ENCODE measurements at places on chromosomes 12 and 14.

DNA sequence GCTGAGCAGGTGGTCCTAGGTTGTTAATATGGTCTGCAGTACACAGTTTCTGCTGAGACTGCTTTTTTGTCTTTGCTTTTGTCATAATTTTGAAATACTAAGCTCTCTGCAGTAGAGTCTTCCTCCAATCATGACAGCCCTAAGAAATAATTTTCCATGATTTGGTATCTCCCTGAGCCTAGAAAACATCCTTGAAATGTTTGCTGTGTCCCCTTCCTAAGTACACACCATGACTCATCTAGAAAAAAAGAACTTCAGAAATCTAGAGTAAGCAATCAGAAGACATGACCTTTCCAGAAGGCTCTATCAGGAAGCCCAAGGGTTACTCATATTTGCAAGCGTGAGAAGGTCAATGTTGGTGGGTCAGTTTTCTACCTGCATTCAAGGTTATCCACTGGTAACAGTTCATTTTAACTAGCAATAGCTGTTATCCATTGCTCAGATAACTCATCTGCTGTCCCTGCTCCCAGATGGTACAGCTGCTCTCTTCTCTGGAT lies 16.4 kb downstream of the DAD1 start:
- no peak for DNase-seq

DNA sequence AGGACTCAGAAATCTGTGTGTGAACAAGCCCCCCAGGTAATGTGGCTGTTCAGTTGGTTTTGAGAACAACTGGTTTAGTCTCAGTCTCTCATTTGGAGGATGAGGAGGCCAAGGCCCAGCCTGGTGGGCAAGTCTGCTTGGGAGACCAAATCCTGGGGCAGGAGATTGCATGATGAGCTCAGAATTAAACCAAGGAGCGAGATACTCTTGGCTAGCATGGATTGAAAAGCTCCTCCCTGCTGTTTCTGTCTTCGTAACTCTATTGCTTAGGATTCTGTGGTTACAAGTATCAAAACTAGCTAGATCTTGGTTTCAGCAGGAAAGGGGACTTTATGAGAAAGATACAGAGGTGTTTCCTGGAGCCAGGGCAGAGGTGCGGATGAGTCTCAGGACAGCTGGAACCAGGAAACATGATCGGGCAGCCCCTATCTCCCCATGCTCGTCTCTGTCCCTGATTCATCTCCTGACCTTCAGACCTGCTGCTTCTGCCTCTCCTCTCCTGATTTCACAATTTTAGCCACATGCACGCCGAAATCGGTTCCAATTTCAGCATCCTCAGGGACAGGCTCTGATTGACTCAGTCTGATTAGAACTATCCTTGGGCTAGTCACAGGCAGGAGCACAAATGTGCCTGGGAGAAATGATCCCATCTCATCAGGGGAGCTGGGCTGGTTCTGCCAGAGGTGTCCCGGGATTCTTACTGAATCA lies 40.2 kb upstream of the RIN3 start:
- DNase-seq: no peak

- DNase-seq: no peak
These were observed 198.7 kb upstream of the EEA1 start for GRCh38 chr12:93127582-93128331.

GRCh38 chr12:100199347-100200149 lies 1.1 kb upstream of the ACTR6 start:
- peak; percentile 15 for DNase-seq

GRCh38 chr12:26278666-26279065 lies 83.3 kb downstream of the SSPN start:
- DNase-seq: no peak

DNA sequence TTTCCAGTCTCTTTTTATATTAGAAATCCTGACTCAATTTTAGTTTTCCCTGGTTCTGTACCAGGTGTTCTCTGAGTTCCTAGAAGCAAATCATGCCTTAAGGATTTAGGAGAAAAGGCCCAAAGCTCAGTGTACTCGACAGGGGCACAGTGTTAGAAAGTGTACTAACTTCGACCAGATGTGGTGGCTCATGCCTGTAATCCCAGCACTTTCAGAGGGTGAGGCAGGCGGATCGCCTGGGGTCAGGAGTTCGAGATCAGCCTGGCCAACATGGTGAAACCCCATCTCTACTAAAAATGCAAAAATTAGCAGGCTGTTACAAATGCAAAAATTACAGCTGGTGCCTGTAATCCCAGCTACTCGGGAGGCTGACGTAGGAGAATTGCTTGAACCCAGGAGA lies 12.0 kb downstream of the VEZT start:
- DNase-seq: no peak

DNA sequence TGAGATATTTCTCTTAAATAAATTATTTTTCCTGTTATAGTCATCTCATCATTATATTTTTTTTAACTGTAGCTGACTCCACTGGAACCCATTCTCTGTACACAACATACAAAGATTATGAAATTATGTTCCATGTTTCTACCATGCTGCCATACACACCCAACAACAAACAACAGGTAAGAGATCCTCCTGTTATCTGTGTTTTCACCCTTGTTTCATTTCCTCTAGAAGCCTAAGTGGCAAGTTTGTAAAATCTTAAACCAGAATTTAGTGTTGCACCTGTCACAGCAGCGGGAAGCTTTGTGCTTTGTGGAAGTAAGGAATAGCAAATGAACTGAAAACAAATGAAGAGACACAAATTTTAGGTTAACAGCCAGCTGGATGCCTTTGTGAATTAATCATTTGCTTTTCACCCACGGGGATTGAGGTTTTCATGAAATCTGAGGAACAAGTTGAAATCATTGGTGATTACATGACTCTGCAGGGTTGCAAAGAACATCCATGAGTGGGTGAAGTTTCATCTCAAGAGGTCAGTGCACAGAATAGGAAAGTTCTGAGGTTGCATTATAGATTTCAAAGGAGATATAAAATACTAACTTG lies 273.9 kb upstream of the RGS6 start:
- no peak for DNase-seq

GRCh38 chr12:50678650-50679365 lies 85.1 kb upstream of the ATF1 start:
- no peak for DNase-seq

DNA sequence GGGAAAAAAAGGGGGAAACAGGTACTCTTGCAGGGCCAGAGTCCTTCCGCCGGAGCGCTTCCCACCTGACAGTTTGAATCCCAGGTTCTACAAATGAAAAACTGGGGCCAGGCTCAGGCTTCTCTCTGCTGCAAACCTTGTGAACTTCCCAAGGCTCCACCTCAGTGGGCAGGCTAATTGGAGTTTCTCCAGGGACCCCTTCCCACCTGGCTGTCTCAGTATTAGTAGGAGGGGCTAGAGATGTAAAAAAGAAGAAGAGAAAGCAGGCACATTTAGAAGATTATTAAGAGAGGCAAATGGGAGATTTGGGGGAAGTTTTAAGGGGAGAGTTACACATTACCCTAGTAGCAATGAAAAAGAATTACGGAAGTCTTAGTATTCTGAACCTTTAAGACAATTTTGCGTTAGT lies 20.0 kb upstream of the CLEC2D start:
- no peak for DNase-seq

- DNase-seq: no peak
These were observed 2.4 kb downstream of the MYL2 start for GRCh38 chr12:110917961-110918360.
